ENCODE measurements at places on chromosomes 3 and 15.

- DNase-seq, result peak; percentile 79
Observed at GRCh38 chr3:125107861-125108567, 52.2 kb upstream of the HEG1 start.

- peak; percentile 17 for DNase-seq
Observed at GRCh38 chr3:149340310-149340933, 7.0 kb upstream of the TM4SF18 start.

DNA sequence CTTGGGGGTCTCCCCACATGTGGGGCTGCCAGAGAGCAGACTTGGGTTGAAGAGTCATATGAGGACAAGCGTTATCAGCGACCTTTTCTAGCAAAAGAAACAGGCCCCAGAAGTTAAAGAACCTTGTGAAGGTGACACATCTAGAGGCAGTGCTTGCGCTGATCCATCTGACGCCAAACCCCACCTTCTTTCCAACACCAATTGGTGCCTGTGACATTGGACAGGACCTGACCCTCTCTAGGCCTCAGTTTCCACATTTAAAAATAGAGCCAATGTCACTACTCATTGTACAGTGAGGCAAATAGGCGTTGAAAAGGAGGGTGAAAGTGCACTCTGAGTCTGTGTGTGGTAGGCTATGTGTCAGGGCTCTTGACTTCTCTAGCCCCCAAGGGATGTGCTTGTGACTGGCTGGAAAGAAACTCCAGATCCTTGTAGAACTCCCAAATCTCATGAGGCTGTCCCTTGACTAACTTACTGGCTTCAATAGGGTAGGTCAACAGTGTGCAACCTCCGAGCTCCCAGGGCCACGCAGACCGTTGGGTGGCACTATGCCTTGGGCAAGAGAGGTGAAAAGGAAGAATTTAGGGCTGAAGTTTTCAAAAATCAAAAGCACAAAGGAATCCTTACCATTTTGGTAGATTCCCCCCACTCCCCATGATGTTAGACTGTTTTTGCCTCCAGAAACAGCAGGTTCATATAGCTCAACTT is 666 bp upstream of the FAM219B start:
- DNase-seq, result no peak

DNA sequence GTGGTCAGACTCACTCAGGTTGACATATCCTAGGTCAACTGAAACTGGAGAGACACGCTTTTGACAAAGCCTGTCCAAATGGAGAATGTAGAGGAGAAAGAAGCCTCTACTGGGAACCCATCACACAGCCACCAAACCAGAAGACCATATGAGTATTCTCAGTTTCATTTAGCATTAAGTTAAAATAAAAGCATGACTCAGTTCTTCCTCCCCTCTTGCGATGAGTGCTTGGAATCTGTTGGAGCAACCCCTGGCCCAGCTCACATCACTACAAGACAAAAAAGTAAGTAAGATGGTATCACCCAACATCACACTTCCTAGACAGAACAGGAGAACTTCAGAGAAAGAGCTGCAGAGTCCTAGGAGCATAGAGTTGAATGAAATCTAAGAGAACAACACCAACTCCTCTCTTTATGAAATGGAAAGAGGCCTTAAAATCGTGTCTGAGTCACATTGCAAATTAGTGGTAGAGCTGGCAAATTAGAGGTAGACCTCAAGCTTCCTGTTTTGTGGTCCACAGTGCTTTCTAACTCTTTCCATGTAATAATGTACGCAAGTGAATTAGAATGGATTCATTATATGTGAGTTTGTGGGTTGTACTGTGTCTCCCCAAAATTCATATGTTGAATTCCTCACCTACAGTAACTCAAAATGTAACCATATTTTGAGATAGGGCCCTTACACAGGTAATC is 51.2 kb downstream of the FGF12 start:
- DNase-seq, result no peak

DNA sequence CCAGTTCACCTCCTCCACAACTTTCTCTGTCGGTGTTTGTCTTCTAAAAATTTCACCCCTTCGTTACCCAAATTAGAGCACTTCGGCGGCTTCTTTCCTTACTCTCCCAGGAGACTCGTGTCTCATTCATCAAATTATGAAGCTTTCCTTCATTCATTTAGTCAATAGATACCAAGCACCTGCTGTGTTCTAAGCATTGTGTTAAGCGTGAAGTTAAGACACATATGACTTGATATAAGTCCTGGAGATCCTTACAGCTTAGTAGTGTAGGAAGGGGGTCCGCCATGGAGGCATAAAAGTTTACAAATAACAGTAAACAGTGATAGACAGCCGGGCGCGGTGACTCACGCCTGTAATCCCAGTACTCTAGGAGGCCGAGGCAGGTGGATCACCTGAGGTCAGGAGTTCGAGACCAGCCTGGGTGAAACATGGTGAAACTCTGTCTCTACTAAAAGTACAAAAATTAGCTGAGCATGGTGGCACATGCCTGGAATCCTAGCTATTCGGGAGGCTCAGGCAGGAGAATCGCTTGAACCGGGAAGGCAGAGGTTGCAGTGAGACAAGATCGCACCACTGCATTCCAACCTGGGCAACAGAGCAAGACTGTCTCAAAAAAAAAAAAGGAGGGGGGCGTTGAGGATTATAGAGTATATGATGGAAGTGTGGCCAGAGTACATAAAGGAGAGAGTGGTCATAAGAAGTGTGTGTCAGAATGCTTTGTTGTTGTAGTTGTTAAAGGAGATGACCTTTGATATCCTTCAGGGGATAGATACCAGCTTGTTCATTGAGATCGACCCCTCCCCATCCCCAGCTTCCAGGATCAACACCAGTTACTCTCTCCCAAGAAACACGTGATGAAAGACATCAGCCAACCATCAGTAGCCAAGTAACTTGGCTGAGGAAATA is 744 bp upstream of the CCDC32 start:
- no peak for DNase-seq

- peak; percentile 100 for DNase-seq
Observed at GRCh38 chr3:113696658-113697499, 437 bp upstream of the USF3 start.

DNA sequence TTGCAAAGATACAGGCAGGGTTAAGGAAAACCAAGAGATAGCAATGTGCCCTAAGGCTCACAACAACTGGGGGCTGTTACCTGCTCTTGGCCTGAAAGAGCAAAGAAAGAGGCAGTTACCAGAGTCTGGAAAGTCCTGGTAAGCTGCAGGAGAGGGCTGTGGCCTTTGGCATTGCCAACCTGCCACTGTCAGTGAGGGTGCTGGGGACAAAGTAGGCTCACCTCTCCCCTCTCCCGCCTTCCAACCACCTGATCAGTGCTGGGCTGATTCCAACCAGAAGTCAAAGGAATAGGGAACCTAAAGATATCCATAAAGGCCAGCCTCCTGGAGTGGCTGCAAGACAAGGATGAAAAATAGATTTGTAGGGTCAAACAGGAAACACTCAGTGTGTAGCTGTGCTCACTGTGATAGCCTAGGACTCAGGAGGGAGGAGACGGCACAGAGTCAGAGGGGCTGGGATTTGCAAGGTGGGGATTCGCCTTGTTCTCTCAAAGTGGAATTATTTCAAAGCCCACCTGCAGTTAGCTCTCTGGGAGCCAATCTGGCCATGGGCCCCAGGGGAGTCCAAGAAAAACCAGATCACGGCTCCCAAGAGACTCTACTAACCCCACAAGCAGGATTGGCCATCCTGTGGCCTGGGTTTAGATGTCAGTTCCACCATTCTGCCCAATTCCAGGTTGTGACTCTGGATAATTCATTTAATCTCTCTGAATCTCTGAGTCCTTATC is 204.0 kb upstream of the BCL6 start:
- no peak for DNase-seq

DNA sequence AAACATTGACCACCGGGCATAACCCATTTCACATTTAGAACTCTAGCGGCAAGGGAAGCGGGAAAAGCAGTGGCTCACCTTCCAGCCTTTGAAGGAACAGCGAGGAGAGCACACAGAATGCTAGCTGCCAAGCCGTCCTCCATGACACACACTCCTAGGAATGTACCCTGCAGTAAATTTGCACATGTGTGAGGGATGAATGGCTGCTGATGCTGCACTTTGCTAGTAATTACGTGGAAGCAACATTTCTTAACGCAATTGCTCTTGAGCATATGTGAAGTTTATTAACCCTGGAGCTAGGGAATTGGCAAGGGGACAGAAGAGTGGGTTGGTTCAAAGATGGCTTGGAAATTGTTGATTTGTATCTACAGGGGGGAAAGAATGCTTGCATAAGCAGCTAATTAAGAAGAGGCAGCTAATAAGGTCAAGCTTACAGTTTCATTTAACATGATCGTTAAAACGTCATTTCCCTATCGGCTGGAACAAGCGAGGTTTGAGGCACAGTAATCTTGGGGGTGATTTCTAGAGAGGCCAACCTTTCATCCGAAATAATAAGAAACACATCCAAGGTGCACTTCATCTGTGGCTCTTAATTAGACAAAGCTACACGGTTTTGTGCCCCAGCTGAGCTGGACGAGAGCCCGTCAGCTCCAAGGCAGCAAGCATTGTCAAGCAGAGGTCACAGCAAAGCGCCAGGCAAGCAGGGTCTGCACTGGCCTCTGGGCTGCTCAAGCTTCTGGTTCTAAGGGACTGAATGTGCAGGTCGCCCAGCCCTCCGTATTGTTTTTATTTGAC is 123.4 kb downstream of the CHSY1 start:
- peak; percentile 87 for DNase-seq
